Activated T-cell treated with anti-CD3 and anti-CD28 coated beads, Interleukin-2, amount 50 U/mL, for 72 hours (primary cell): ENCODE measurements at places on chromosomes 2 and 18. TPM values are rescaled to one million over a fixed set of nuclear protein-coding genes. Genes with fewer than 3 reads are reported as not detected.

DNA sequence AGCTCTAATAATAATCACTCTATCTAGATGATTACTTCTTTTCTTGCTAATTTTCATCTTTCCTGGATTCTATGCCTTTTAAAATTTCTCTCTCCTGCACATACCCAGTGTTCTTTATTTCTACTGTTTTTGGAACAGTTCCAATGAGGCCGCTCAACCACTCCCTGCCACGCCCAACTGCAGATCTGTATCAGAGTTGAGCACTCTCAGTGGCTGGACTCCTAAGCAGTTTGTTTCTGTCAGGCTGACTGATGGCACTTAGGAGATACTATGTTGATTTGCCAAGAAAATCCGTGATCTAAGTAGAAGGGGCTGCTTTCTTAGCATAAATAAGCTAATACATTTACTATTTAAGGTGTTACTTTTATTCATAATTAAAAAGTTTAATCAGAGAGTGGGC is 192.8 kb downstream of the ARHGAP15 start:
- no peak overlapping the region for H3K4me3 ChIP-seq
- peaks cover 5% of the 10 kb centered on the region for H3K4me1 ChIP-seq
- DNase-seq: no peak

Gene SNTG2
- 2.5 TPM for total RNA-seq

DNA sequence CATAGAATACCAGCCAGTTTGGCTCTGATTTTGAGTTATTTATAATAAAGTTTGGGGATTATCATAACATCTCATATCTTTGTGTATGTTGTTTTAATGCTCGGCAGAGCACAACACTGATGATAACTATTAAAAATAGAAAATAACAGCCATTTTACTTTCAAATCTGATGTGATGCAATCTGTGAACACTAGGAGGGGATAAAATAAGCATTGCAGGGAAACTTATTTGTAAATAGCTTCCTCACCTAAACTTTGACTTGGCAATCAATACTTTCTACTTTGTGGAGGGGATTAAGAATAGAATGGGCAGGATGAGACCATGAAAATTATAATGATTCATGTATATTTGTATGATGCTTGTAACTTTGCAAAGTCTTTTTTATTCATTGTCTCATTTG is 54.4 kb downstream of the USP14 start:
- H3K4me1 ChIP-seq: no peaks in the 10 kb centered on the region
- peak overlapping the region; percentile 63 for H3K27ac ChIP-seq
- peaks cover 43% of the 10 kb centered on the region for H3K36me3 ChIP-seq
- no peak for DNase-seq
- no peak overlapping the region for H3K4me3 ChIP-seq

Gene ALLC
- not detected for total RNA-seq

- H3K36me3 ChIP-seq: no peaks in the 10 kb centered on the region
- H3K4me1 ChIP-seq: no peaks in the 10 kb centered on the region
- no peak for DNase-seq
- H3K4me3 ChIP-seq: no peak overlapping the region
- no peaks in the 10 kb centered on the region for H3K27me3 ChIP-seq
Observed at GRCh38 chr2:85988175-85988913, 99.6 kb upstream of the ST3GAL5 start.

- no peaks in the 10 kb centered on the region for H3K4me1 ChIP-seq
- H3K27me3 ChIP-seq: peaks cover 10% of the 10 kb centered on the region
- no peak overlapping the region for H3K4me3 ChIP-seq
- no peak overlapping the region for H3K27ac ChIP-seq
- no peak for DNase-seq
- no peaks in the 10 kb centered on the region for H3K36me3 ChIP-seq
Observed at GRCh38 chr2:65722028-65722778, 289.8 kb upstream of the SPRED2 start.

Gene RTP5
- 0.12 TPM for total RNA-seq

DNA sequence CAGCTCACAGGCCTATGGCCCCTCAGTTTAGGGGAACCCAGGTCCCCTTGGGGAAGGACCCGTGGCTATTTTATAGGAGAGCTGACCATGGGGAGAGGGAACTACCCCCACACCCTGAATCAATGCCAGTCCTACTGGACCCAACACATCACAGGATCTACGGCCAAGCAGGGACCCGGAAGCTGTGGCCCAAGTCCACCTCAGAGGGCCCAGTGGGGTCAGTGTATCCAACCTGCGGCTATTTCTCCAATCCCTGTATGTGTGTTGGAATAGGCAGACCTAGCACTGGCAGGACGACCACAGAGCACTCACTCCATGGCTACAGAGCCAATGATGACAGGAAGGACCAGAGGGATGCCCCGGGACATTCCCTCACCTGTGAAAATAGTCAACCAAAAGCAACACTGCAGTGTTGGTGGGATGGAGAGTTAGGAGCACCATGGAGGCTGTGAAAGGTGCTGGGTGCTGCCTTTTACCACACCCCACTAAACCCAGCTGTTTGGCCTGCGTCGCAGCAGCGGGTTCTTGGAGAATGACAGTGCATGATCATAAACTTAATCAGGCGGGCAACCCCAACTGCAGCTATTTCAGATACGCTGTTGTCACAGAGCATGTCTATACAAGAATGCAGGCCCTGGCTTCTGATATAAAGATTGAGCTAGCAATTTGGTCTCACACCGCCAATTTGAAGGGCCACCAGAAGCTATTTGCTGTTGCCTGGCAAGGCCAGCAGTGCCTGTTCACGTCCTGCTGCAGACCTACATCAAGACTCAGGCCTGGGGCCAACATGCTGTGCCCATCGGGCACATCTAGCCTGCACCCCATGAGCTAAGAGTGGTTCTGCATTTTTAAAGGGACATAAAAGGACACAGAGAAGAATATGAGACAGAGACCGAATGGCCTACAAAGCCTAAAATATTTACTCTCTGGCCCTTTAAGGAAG is 110.4 kb downstream of the EIPR1 start:
- H3K36me3 ChIP-seq: peaks cover 4% of the 10 kb centered on the region
- H3K4me1 ChIP-seq: peaks cover under 1% of the 10 kb centered on the region
- DNase-seq: no peak

DNA sequence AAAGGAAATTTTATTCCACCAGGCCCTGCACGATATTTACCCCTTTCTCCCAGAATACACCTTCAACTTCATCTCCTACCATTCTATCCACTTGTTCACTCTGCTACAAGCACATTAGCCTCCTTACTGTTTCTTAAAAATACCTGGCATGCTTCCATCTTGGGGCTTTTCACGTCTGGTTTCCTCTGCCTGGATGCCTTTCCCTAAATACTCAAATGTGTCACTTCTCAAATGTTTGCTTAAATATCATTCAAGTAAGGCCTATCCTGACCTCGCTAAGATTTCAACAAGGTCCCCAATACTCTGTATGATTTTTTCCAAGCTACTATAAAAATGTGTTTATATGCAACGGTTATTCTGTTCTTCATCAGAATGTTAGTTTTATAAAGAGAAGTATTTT is 433.0 kb upstream of the CHAC2 start:
- no peaks in the 10 kb centered on the region for H3K27me3 ChIP-seq
- H3K36me3 ChIP-seq: no peaks in the 10 kb centered on the region
- H3K27ac ChIP-seq: no peak overlapping the region
- no peak for DNase-seq

Gene TWIST2
- not detected for total RNA-seq

Gene ZSWIM2
- total RNA-seq: not detected

GRCh38 chr18:44320619-44321460 is 359.8 kb upstream of the SETBP1 start:
- no peak overlapping the region for H3K4me3 ChIP-seq
- no peak for DNase-seq
- no peaks in the 10 kb centered on the region for H3K27me3 ChIP-seq
- H3K36me3 ChIP-seq: no peaks in the 10 kb centered on the region

DNA sequence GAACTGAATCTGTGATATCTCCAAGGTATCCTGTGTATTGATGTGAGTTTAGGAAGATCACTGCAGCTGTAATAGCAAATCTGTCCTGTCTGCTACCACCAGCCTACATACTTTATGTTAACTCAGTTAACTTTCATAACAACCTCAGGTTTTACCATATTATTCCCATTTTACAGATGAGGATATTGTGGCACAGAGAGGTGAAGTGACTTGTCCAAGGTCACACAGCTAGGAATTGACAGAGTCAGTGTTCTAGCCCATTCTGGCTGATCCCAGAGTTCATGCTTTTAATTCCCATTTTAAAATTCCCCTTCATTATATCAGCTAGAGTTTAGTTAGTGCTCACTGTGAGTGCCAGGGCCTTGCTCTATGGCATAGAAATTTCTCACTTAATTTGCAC is 49.4 kb downstream of the PLEK start:
- H3K27me3 ChIP-seq: peaks cover under 1% of the 10 kb centered on the region
- H3K4me3 ChIP-seq: no peak overlapping the region
- H3K4me1 ChIP-seq: peaks cover 9% of the 10 kb centered on the region
- no peak for DNase-seq
- no peak overlapping the region for H3K27ac ChIP-seq
